ENCODE measurements at places on chromosomes 1 and 21.

- DNase-seq = no peak
Measured at GRCh38 chr1:68103884-68104554, 53.6 kb upstream of the DIRAS3 start.

GRCh38 chr1:237318748-237319147 is 276.8 kb downstream of the RYR2 start:
- DNase-seq = no peak

DNA sequence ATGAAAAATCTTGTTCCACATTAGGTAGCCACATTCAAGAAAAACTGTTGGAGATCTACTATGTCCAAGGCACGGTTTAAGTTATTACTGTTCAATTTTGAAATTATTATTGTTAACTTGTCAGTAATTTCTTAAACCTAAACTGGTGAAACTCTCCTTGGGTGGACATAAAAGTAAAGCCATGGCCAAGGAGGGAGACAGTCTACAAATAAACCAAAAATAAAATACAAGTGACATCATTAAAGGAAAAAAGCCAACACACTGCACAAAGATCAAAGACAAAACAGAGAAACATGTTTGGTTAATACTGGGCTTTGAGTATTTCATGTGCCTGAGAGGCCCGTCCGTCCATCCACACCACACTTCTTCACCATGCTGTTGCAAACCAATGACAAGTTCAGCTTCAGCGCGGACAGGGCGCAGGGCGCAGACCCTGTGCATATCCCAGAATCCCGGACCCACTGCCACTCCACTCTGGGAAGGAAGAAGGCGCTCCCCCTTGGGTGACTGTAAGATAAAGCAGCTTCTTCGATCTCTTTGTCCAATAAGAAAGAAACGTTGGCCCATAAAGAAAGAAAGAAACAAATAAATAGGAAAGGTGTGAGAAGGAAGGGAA is 918 bp upstream of the RASAL2 start:
- no peak for DNase-seq

DNA sequence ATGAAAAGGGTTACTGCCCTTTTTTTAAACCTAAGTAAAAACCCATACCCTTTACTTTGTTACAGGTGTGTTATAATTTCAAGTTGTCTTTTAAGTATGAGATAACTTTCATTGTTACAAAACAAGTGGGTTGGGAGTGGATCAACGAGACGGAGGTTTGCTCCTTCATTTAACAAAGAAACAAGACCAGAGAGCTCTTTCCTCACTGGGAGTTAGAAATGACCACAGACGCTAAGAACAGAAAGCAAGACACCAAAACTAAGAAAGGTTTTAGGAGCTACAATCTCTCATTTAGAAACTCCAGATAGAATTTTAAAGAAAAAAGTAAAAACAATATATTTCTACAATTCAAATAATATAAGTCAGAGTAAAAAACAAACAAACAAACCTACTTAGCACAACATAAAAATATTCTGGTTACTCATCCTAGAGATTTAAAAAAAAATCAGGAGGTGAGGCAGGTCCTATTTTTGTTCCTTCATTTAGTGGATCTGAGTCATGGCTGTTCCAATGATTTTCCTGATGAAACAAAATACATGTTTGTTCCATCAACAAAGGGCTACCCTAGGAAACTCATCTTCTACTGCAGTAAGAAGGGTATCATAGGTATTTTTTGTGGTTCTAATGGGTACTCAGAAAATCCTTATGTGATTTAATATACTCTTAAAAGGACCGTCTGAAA is 33.0 kb downstream of the APP start:
- DNase-seq = no peak

DNA sequence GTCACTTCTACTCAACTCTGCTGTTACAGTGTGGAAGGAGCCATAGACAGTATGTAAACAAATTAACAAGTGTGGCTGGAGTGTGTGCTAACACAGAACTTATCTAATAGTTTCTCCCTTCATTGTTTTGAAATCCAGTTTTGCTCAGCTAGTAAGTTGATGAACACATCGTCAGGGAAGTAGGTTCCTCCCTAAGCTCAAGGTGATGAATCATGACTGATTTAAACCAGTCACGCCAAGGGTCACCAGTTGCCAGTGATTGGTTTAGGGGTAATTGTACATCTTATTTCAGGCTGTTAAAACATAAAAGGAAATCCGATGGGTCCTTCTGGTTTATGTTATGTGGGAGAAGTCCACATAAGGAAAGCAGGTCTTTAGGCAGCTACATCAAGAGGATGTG is 97.0 kb upstream of the CHODL start:
- no peak for DNase-seq

GRCh38 chr1:47574451-47575165 is 136.8 kb downstream of the FOXD2 start:
- DNase-seq = no peak

GRCh38 chr1:6248932-6249738 is 5.2 kb downstream of the HES3 start:
- peak; percentile 40 for DNase-seq

DNA sequence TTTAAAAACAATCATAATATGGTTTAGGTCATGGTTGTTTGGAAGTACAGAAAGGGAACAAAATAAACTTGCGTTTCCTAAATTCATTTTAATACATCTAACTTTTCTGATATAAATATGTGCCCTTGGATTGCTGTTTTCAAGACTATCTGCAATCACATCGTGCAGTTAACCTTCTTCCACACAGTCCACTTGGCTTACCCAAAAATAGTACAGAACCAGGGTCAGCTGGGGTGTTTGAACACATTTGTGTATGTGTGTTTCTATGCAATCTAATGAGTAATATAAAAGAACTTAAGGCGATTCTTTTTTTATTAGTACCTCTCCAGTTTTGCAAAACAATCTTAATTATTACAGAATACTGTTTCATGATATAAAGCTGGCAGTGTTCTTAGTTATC is 19.9 kb downstream of the SAMSN1 start:
- DNase-seq = no peak

GRCh38 chr1:165409657-165410358 is 35.1 kb downstream of the RXRG start:
- DNase-seq = no peak

DNA sequence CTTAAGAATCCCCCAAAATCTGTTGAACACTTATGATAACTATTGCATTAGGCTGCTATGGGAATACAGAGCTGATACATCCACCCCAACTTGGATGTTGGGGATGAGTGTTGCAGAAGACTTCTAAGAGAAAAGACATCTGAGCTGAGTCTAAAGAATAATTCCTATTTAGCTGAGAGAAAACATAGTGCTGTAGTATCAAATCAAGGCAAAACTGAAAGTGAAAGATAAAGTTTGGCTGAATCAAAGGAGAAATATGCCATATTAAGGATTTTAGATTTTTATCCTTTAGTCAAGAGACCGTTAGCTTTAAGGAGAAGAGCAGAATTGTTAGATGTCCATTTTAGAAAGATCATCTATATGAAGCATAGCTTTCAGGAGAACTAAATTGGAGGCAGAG is 726.9 kb upstream of the PTBP2 start:
- DNase-seq = no peak

- peak; percentile 25 for DNase-seq
Measured at GRCh38 chr1:167136191-167136614, 42.3 kb downstream of the STYXL2 start.

GRCh38 chr1:155170101-155170785 is 2.9 kb downstream of the KRTCAP2 start:
- no peak for DNase-seq

DNA sequence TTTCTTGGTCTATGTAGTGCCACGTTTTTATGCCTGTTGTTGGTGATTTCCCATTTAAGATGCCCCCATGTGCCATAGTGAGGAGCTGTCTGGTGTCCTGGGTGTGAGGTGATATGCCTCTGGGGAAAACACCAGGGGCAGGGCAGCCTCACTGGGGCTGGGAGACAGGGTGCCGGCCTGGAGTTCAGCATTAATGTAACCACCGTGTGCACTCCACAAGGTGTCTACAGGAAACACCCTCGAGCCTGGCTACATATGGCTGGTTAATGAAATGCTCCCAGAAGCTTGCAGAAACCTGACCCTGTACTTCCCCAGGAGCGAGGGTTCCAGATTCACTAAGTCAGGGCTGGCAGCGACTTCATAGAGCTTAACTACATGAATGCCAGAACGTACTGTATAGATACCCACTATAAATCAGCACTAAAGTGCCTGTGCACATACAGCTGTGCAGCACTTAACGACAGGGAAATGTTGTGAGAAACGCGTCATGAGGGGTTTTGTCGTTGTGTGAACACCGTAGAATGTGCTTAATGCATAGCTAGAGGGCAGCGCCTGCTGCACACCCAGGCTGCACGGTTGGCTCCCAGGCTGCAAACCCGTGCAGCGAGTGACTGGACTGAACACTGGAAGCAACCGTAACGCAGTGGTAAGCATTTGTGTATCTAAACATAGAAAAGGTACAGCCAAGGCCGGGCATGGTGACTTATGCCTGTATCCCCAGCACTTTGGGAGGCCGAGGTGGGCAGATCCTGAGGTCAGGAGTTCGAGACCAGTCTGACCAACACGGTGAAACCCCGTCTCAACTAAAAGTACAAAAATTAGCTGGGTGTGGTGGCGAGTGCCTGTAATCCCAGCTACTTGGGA is 10.4 kb downstream of the TFF2 start:
- no peak for DNase-seq

GRCh38 chr1:110032327-110032726 is 2.1 kb upstream of the STRIP1 start:
- no peak for DNase-seq

DNA sequence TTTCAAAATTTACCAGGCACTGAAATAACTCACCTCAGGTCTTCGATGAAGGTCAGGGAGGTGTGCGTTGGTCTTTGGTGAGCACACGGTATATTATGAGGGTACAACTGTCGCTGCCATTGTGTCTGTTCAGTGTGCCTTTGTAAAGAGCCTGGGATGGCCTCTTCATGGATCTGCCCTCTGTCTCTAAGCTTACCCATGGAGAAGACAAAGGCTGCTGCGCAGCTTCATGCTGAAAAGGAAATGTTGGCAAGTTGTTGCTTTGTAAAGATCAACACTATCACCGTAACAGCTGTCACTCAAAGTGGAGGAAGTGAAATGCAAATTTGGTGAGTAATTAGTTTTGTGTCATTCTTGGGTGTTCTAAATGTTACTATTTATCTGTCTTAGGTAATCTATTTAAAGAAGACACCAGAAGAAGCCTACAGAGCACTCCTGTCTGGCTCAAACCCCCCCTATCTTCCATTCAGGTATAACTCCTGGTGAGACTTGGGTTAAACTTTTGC is 71.6 kb downstream of the CDC14A start:
- DNase-seq = no peak

GRCh38 chr1:221696027-221696426 is 45.9 kb downstream of the DUSP10 start:
- DNase-seq = peak; percentile 37

- no peak for DNase-seq
Measured at GRCh38 chr1:211965108-211965805, 70.1 kb downstream of the INTS7 start.

GRCh38 chr1:115495625-115496024 is 146.1 kb upstream of the VANGL1 start:
- DNase-seq = peak; percentile 83

DNA sequence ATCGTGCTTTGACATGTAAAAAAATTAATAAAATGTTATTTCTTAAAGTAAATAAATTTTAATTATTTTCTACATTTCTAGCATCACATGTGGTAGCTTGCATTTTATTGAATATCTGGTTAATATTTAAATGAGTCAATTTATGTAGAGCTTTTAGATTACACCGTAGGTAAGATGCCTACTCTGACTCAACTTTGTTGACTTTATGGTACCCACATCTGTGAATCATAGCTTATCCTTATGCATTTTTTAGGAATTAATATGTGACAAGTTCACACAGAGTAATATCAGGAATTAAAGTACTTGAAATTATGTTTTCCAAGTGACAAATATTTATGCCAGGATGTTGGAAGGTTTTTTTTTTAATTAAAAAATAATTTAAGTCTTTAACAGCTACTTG is 120.7 kb downstream of the LEPR start:
- no peak for DNase-seq

- no peak for DNase-seq
Measured at GRCh38 chr1:7250597-7251453, 465.6 kb downstream of the CAMTA1 start.

GRCh38 chr1:30919025-30919881 is 10.7 kb upstream of the SDC3 start:
- peak; percentile 62 for DNase-seq

- no peak for DNase-seq
Measured at GRCh38 chr1:234554218-234554697, 55.7 kb downstream of the IRF2BP2 start.

GRCh38 chr1:185998391-185998790 is 264.2 kb downstream of the HMCN1 start:
- no peak for DNase-seq

DNA sequence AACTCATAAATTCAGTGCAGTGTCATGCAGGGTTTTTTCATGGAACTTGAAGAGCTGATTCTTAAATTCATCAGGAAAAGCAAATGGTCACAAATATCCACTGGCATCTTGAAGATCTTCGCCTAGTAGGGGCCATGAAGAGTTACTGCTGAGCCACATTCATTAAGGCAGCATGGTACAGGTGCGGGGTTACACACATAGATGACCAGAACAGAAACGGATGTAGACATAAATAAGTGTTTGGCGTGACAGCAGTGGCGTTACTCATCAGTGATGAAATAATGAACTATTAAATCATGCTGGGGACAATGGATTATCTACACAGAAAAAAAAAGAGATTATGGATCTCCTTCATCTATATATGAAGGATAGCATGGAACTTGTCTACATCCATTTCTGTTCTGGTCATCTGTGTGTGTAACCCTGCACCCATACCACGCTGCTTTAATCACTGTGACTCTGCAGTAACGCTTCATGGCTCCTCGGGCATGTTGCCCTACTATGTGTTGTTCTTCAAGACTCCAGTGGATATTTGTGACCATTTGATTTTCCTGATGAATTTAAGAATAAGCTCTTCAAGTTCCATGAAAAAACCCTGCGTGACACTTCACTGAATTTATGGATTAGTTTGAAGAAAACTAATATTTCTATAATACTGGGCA is 161.3 kb downstream of the GALNT2 start:
- DNase-seq = no peak

DNA sequence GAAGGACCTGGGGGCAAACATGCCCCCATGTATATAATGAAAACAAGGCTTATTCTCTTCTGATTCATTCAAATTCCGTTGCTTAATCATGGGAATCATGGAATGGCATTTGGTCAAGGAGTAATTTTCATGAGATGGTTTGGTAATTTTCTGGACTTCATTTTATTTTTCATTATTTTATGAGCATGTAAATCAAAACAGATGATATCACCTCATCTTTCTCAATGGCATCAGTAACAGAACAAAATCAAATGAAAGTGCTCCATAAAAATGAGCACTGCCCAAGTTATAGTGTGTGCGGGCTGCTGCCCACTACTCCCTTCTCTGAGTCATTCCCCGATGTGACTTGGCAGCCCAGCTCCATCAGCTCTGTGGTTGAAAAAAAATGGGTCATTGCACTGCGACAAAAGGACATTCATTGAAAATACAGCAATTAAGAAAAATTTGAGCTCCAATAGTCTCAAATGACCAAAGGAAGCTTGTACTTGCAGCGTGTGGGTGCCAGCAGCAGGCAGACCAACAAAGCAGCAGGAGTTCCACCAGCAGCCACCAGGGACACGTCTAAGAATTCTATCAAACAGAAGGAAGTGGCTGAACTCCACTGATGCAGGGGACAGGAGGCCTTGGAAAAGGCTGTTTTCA is 84.3 kb upstream of the VAV3 start:
- DNase-seq = peak; percentile 38

All from AG10803 (cell line).